ENCODE measurements at places on chromosomes 2 and 18. TPM values are rescaled to one million over a fixed set of nuclear protein-coding genes. Genes with fewer than 3 reads are reported as not detected.

DNA sequence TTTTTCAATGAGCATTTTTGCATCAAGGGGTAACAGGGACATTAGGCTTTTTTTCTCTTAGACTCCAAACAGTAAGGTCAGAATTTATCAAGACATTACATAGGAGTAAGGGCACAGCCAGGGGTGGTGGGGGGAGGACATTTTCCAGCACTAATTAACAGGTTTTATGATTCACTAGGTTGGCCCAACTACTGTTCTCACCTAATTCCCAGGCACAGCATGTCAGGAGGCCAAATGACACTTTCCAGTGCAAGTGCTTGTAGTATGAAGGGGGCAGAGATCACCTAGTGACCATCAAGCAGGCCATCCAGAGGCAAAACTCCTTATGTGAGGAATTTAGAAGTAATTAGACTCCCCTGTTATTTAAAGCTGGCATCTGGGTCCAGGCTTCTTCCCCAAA lies 3.9 kb upstream of the MBD2 start:
- no peak overlapping the region for H3K27ac ChIP-seq
- no peak overlapping the region for H3K4me3 ChIP-seq
- H3K36me3 ChIP-seq = no peaks in the 10 kb centered on the region
- H3K27me3 ChIP-seq = no peaks in the 10 kb centered on the region

DNA sequence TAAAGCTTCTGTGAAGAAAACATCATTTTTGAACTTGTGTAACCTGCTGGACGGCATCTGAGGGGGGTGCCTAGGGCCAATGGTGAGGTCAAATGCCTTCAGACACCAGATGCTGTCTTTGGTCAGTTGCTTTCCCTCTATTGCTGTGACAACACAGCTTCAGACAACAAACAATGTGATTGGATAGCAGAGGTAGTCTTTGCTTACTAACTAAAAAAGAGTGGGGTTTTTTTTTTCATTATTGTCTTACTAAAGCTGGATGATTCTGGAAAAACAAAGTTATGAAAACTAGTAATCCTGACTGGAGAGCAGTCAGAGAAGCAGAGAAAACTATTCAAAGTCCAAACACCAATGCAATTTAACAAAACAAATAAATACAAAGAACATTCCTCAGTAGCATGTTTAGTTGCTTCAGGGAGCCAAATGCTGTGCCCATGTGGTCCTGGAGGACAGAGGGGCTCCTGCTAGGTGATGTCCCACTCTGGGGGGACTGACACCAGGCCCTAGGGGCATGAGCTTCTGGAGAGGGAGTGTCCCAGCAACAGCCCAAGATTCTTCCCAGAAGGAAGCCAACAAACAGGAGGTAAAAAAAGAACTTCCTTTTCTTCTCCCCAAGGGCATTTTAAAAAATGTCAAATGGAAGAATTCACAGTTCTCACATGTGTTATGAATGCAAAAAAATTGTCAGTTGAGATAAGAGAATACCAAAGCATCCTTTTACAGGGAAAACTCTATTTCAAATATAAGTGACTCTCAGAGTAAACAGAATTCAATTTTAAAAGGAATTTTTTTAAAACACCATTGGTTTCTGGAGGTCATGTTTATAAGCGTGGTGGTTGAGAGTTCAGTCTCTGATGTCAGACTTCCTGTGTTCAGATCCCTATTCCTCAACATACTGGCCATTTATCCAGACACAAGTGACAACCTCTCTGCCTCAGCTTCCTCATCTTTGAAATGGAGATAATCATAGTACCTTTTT lies 181.1 kb upstream of the PGAP1 start:
- H3K27me3 ChIP-seq = no peaks in the 10 kb centered on the region
- no peak for DNase-seq
- H3K27ac ChIP-seq = peak overlapping the region; percentile 1
- peaks cover 6% of the 10 kb centered on the region for H3K4me1 ChIP-seq
- no peak overlapping the region for H3K4me3 ChIP-seq

DNA sequence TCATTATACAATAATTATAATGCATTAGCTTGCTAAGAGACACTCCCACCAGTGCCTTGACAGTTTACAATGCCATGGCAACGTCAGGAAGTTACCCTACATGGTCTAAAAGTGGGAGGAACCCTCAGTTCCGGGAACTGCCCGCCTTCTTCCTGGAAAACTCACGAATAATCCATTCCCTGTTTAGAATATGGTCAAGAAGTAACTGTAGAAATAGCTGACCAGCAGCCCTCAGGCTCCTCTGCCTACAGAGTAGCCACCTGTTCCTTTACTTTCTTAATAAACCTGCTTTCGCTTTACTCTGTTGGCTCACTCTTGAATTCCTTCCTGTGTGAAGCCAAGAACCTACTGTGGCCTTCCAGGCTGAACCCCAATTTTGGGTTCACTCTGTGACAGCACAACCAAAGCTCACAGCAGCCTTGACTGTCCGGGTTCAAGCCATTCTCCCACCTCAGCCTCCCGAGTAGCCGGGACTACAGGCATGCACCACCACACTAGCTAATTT lies 20.0 kb upstream of the PTPN2 start:
- DNase-seq = peak; percentile 31
- no peaks in the 10 kb centered on the region for H3K36me3 ChIP-seq
- H3K4me1 ChIP-seq = no peaks in the 10 kb centered on the region
- no peak overlapping the region for H3K27ac ChIP-seq

DNA sequence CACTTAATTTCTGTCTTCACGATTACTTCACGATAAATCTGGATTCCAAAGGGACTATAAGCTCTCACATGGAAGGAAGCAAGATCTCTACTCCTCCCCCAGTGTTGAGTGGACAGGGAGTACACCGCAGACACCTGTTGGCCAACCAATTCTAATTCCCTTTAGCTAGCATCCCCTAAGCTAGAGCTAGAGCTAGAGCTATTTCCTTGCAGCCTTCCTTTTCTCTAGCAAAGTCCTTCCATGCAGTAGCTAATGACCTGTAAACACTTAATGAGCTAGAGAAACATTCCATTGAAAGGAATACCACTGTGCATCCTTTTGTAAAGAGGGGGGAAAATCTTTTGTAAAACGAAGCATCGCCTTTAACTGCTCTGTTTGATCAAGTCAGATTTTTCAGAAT lies 56.5 kb downstream of the BCL11A start:
- H3K27ac ChIP-seq = no peak overlapping the region
- no peak overlapping the region for H3K4me3 ChIP-seq
- no peaks in the 10 kb centered on the region for H3K36me3 ChIP-seq
- no peaks in the 10 kb centered on the region for H3K4me1 ChIP-seq
- H3K27me3 ChIP-seq = peaks cover 51% of the 10 kb centered on the region

DNA sequence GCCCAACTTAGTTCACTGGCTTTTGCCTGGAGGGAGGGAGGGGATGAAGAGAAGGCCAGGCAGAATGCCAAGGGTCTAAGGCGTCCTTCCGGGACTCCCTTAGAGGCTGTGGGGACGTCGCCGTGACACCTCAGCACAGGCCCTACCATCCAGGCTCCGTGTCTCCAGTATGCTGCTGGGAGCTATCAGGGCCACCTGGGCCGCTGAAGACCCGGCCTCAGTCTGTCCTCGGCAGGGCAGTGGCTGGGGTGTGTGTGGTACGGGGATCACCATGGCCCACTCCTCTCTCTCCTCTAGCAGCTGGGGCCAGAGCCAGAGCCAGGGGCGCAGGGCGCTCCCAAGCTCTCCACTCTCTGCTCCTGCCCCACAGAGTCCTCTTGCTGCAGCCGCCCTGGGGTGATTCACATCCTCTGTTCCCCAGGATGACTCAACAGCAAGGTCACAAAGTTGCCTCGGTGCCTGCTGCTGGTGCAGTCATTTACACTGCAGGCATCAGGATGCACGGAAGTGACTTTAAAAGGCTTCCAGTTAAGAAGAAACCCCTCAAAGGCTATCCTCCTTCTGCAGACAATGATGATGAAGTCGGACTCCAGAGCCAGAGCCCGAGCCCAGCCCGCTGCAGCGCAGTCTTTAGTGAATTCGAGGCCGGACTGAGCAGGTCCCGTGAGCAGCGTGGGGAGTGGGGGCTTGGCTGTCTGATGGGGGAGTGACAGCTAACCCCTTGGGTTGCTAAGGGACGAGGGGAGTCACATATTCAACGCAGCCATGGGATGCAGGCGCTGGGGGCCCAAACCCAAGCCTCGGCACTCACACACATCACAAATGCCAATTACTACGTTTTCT lies 31.9 kb downstream of the SNORC start:
- no peak overlapping the region for H3K27ac ChIP-seq
- H3K27me3 ChIP-seq = no peaks in the 10 kb centered on the region
- peak; percentile 65 for DNase-seq
- H3K36me3 ChIP-seq = no peaks in the 10 kb centered on the region
- no peaks in the 10 kb centered on the region for H3K4me1 ChIP-seq

DNA sequence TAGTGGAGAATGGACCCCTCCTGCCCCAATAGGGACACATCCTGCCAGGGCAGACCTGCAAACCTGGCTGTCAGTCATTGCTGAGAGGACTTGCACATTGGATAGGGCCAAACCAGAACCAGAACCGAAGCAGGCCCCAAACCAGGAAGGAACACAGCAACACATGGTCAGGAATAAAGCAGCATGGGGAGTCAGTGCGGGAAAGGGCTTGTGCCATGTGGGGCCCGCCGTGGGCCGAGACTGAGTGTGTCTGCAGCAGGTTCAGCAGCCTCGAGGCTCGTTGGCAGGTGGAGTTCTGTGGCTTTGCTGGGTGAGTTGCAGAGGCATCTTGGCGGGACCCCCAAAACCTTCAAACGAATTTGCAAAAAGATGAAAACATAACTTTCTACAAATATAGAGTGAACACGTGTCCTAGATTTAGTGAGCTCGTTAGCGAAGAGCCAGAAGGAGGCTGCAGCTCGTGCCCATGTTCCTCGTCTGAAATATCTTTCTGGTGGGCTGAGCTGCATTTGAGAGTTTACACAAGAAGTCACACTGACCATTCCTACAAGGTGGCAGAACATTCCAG lies 44.9 kb upstream of the LDLRAD4 start:
- no peak for DNase-seq
- no peak overlapping the region for H3K4me3 ChIP-seq
- no peaks in the 10 kb centered on the region for H3K36me3 ChIP-seq
- H3K4me1 ChIP-seq = no peaks in the 10 kb centered on the region
- H3K27ac ChIP-seq = no peak overlapping the region
- no peaks in the 10 kb centered on the region for H3K27me3 ChIP-seq

- peak overlapping the region; percentile 95 for H3K4me3 ChIP-seq
- no peaks in the 10 kb centered on the region for H3K27me3 ChIP-seq
- H3K27ac ChIP-seq = peak overlapping the region; percentile 88
- H3K36me3 ChIP-seq = no peaks in the 10 kb centered on the region
These were observed 674 bp upstream of the ERBB4 start for GRCh38 chr2:212539072-212539880.

DNA sequence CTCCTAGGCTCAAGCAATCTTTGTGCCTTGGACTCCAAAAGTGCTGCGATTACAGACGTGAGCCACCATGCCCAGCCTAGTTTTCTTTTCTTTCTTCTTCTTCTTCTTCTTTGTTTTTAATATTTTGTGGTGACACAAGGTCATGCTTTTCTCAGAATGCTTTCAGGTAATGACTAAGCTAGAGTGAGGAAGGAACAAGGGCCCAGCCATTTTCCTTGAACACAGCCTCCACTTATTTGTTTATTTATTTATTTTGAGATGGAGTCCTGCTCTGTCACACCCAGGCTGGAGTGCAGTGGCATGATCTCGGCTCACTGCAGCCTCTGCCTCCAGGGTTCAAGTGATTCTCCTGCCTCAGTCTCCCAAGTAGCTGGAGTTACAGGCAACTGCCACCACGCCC lies 74.3 kb upstream of the ST3GAL5 start:
- no peaks in the 10 kb centered on the region for H3K4me1 ChIP-seq
- H3K4me3 ChIP-seq = no peak overlapping the region
- no peaks in the 10 kb centered on the region for H3K27me3 ChIP-seq
- no peak for DNase-seq
- no peaks in the 10 kb centered on the region for H3K36me3 ChIP-seq

DNA sequence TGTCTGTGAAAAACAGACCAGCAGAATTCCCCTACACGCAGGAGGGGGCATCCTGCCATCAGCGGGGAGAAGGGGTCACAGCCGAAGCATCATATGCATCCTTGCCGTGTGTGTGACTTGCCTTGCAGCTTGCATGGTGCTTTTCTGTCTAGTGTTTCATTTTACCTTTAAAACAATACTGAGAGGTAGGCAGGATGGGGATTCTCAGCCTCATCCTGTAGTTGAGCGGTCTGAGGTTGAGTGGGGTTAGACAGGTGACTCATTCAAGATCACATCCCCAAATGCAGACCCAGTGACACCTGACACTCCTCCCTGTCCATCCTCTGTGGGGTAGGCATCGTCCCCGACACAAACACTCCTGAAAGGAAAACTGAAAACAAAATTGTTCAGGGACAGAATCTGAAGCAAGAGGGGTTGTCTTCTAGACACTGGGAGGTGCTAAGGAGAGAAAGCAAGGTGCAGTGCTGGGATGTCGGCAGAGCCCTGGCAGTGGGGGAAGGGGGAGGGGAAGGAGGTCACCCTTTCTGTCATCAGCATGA lies 7.9 kb downstream of the ARL4C start:
- H3K4me3 ChIP-seq = no peak overlapping the region
- H3K27ac ChIP-seq = no peak overlapping the region
- H3K4me1 ChIP-seq = no peaks in the 10 kb centered on the region
- DNase-seq = no peak
- no peaks in the 10 kb centered on the region for H3K27me3 ChIP-seq

Gene IL36B
- not detected for total RNA-seq

Gene BCL11A
- total RNA-seq = 2.8 TPM

Gene RBKS
- 0.66 TPM for total RNA-seq

Gene CCDC102B
- 12.5 TPM for total RNA-seq

Measured in A673 (cell line).